ENCODE measurements at places on chromosomes 2 and 18.

GRCh38 chr2:140972724-140973123, 1158.1 kb downstream of the LRP1B start:
- no peak for DNase-seq

DNA sequence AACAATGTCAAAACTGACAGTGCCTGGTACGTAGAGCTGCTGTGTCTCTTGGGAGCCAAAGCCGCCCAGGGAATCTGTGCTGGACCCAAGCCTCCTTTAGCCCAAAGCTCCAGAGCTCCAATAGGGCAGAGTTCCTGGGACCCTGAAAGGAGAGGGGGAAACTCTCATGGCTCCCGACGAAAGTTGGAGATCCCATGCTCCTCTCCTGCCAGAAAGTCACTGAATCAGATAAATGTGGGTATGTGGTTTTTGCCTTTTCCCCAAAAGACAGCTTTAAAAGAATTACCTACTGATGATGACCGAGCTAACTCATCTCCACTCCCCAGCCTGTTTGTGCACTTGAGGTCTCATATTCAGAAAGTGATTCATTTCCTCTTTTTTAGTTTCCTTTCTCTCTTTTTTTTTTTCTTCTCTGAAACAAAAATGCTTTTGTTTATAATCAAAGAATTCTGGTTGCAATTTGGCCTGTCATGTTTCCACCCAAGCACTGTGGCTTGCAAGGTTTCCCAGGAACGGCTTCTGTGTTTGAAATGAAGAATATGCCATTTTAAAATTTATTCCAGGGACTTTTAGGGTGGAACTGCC, 14.1 kb upstream of the PMAIP1 start:
- DNase-seq, result no peak

DNA sequence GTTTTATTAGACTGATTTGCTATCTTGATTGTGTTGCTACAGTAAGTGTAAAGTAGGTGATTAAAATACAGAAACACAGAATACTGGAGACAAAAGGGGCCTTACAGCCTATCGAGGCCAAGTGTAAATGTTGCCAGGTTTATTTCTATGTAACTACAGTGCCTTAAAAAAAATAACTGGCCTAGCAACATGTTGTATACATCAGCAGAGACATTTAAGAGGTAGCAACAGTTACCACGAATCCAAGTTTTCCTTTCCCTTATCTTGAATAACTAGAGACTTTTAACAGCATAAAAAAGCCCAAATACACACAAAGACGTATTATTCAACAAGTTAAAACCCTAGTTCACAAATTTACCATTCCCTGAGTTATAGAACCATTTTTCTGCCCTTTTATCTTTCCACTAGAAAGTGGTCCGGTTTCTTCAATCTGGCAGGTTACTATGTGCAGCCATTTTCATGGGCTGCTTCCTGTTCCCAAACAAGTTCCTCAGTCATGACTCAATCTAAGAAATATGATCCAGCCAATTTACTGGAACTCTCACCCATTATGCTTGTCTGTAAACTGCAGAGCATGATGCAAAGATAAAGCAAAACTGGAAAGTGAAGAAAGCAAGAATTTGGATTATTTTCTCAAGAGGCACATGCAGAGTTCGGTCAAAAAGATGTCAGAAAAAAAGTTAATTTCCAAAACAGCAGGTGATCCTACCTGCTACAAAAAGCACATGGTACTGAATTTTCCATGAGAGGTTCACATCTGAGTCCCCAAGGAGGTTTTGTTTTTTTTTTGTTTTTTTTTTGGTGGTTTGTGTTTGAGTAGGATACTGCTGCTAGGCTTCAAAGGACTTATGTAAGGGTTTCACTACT, 22.2 kb downstream of the NFE2L2 start:
- DNase-seq, result no peak

DNA sequence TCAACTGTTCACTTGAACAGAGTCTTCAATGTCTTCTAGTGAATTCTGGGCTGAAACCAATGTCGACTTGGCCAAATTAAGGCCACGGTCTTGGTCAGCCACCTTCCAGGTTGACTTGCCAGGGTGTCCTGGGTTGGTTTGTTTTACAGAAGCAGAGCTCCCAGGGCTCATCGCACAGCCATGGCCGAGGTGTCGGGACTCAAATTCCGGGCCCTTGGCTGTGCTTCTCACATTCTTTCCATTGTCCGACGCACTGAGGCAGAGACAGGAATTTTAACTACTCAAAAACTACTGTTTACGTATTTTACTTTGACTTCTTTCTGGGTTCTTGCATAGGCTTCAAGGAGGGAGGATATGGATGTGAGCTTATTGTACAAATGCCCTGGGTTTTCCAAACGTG, 51.7 kb downstream of the HPCAL1 start:
- no peak for DNase-seq

GRCh38 chr2:215436705-215437565, 1.1 kb upstream of the FN1 start:
- no peak for DNase-seq
